ENCODE measurements at places on chromosomes 7 and 10. TPM values are rescaled to one million over a fixed set of nuclear protein-coding genes. Genes with fewer than 3 reads are reported as not detected.

The ANAPC16 gene
- total RNA-seq, result 108 TPM

GRCh38 chr7:155702616-155703015 lies 58.2 kb downstream of the RBM33 start:
- no peak for DNase-seq
- H3K27ac ChIP-seq, result no peak overlapping the region
- H3K36me3 ChIP-seq, result peaks cover 39% of the 10 kb centered on the region
- H3K4me3 ChIP-seq, result no peak overlapping the region

DNA sequence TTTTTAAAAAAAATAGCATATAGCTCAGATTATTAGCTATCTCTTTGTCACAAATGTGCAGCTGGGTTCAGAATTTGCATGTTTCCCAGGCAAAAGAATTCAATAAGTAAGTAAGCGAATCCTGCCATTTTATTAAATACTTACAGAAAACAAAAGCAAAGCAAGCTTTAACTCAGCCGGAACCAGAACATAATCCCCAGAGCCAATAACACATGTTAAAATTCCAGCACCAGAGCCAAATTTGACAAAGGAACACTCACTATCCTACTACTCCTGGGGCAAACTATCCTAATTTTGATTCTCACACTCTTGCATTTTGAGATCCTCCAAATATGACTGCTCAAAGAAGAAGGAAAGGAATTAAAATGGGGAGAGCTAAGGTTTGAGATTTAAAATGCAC lies 32.6 kb downstream of the LRRTM3 start:
- DNase-seq, result no peak
- H3K4me3 ChIP-seq, result no peak overlapping the region
- no peak overlapping the region for H3K27ac ChIP-seq
- no peaks in the 10 kb centered on the region for H3K36me3 ChIP-seq

DNA sequence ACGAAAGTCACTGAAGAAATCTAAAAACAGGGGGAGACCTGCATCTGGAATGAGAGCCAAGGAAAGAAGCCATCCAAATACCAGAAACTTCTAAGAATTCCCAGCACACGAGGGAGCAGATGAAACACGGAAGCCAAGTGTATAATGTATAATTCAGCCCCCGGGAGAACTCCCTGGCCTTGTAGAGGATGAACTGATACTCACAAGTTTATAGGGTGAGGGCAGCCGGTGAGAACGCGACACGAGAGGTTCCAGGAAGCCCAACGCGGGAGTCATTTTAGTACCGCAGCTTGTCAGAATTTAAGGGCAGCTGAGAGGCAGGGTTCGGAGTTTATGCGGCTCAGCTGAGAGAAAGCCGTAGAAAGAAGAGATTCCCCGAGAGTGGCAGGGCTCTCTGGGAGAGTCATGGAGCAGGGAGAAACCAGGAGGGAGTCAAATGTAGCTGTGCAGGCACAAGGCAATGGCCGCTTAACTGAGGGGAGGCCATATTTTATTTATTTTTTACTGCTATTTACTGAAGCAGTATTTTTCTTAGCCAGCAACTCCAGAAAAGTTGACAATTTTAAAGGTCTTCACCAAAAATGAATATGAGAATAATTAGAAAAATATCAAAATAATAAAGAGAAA lies 164.0 kb downstream of the NPSR1 start:
- no peaks in the 10 kb centered on the region for H3K4me1 ChIP-seq
- DNase-seq, result no peak
- H3K4me3 ChIP-seq, result no peak overlapping the region
- no peaks in the 10 kb centered on the region for H3K36me3 ChIP-seq

GRCh38 chr10:119283818-119284217 lies 76.4 kb downstream of the GRK5 start:
- H3K4me3 ChIP-seq, result no peak overlapping the region
- peaks cover 77% of the 10 kb centered on the region for H3K4me1 ChIP-seq
- peak overlapping the region; percentile 62 for H3K27ac ChIP-seq
- H3K36me3 ChIP-seq, result no peaks in the 10 kb centered on the region

DNA sequence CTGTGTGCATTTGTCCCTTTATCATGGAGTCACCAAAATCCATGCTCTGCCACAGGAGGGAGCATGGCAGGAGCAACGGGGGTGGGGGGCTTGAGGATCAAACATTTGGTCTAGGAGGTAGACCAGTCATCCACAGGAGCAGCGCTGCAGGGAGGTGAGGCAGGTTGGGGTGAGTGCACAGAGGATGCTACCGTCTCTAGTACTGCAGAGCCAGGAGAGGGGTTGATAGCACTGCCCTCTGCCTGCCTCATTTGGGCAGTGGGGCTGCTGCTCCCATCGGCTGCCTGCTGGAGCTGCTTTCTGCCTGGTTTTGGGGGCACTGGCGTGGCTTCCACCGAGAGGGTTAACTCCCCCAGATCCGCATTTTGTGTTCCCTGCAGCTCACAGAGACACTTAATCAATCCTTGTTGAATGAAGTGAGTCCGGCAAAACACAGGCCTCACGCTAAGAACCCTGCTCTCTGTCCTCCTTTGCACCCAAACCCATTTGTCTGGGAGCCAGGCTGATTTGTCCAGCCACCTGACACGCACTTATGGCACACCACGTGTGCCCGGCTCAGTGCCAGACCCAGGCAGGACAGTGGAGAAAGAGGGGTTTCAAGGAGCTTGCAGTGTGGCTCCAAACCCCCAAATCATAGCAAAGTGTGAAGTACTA lies 527.1 kb upstream of the FOXK1 start:
- H3K27me3 ChIP-seq, result no peaks in the 10 kb centered on the region
- no peak overlapping the region for H3K27ac ChIP-seq
- no peak for DNase-seq
- H3K4me1 ChIP-seq, result no peaks in the 10 kb centered on the region
- no peak overlapping the region for H3K4me3 ChIP-seq
- no peaks in the 10 kb centered on the region for H3K36me3 ChIP-seq

The NODAL gene
- total RNA-seq, result not detected

GRCh38 chr10:36766940-36767339 lies 358.5 kb upstream of the ANKRD30A start:
- no peaks in the 10 kb centered on the region for H3K36me3 ChIP-seq
- no peak overlapping the region for H3K27ac ChIP-seq
- no peaks in the 10 kb centered on the region for H3K27me3 ChIP-seq

The CNPY1 gene
- total RNA-seq, result not detected

The MYH16 gene
- not detected for total RNA-seq

GRCh38 chr10:103929381-103929921 lies 11.5 kb upstream of the STN1 start:
- no peaks in the 10 kb centered on the region for H3K27me3 ChIP-seq
- no peak for DNase-seq

DNA sequence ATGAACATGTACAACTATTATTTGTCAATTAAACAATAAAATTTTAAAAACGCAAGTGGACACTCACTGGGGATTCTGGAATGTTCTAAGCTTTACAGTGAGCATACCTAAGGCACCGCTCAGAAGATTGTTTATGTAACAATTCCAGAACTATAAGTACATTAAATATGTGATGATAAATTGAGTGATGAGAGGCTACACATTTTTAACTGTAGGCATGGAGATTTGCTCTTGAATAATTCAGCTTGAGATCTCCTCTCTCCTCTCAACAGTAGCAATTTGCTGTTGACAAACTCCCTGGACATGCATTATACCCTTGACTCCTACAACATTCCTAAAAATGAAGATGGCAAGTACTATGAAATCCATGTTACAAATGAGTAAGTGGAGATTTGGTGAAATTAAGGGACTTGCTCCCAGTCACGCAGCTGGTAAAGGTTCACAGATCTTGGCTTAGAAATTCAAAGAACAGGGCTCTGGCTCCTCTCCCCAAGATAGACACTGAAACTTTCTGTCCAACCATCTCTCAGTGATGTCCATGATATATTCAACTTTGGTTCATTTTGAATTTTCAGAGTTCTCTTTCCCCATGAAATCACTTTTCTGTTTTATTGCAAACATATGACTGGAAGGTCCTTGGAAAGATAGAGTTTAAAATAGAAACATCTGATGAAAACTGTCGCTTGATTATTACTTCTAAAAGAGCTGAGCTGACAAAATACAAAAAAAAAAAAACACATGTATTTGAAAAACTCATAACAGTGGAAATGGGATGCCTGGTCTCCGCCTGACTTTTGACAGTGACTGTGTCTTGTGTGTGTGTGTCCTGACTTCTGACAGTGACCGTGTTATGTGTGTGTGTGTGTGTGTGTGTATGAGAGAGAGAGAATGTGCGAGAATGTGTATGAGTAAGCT lies 488.3 kb downstream of the TNS3 start:
- H3K36me3 ChIP-seq, result no peaks in the 10 kb centered on the region
- DNase-seq, result no peak
- H3K27ac ChIP-seq, result no peak overlapping the region
- no peak overlapping the region for H3K4me3 ChIP-seq

- no peak for DNase-seq
- H3K4me3 ChIP-seq, result no peak overlapping the region
- H3K27ac ChIP-seq, result no peak overlapping the region
- no peaks in the 10 kb centered on the region for H3K36me3 ChIP-seq
Measured at GRCh38 chr7:3691478-3692158, 390.6 kb downstream of the SDK1 start.

The SPDYE1 gene
- total RNA-seq, result not detected

All from spleen (tissue), 13 donors.